ENCODE measurements at places on chromosomes 11 and 22.

- DNase-seq, result no peak
Observed at GRCh38 chr22:25536589-25536988, 27.9 kb upstream of the GRK3 start.

DNA sequence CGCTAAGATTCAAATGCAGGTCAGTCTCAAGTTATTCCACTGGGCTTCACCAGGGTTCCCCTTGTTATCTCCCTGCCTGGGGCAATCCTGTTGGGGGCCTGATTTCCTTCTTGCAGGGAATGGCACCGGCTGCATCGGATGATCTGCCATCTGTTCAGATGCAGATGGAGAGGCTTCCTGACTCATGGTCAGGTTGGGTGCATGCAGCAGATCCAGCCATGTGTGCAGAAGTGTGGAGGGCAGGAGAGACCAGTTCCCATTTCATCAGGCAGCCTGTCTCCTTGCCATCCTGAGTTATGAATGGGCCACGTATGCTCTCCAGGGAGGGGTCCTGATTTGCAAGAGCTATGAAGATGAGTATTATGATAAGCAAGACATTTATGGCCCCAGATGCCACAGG is 161.2 kb upstream of the PLET1 start:
- no peak for DNase-seq

- DNase-seq, result no peak
Observed at GRCh38 chr22:45302751-45303150, 7.0 kb upstream of the FAM118A start.

DNA sequence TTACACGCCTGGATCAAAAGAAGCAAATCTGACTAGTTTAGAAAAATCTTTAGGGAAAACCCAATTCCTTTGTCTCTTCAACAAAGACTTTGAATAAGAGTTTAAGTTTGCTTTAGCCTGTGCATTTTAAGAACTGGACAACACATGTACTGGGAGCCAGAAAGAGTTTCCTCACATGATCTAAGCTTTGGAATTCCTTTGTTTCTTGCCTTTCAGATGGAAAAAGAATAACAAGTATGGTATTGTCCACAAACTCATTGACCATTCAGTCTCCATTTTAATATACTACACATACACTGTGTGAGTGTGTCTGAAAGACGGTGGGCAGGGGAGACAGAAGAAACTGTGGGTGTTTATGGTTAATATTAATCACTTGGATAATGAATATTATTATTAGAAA is 205.6 kb downstream of the MAML2 start:
- DNase-seq, result no peak

DNA sequence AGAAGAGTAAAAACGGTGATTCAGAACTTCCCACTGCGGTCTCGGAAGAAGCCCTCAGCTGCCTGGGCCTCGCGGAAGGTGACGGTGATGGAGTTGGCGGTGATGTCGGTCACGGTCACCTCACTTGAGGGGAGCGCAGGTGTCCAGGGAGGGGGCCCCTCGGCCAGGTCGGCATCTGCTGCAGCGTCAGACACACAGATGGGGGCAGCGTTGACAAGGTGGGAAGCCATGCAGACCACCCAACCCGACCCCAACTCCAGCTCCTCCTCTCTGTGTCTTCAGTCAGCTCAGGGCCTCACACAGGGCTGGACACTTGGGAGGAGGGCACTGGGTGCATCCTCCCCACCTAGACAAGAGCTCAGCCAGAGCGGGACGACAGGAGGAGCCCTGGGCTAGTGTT is 18.6 kb downstream of the CBX7 start:
- no peak for DNase-seq

- no peak for DNase-seq
Observed at GRCh38 chr22:17514084-17514483, 49.2 kb upstream of the SLC25A18 start.

- no peak for DNase-seq
Observed at GRCh38 chr11:8533332-8533731, 60.7 kb downstream of the STK33 start.

DNA sequence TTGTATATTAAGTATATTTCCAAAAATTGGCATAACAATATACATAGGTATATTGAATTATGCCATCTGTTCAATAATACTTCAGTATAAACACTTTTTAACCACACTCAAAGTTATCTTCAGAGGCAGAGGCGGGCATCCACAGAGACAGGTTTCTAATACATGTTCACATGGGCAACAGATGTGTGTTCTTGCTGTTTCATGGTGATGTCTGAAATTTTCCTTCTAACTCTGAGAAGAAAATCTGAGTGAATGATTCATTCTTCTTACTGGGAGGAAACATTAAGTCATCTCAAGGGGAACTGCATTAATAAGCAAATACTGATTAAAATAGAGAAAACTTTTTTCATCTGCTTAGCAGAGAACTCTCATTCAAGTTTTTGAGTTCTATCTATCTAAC is 1074.5 kb downstream of the LRRC4C start:
- DNase-seq, result no peak

DNA sequence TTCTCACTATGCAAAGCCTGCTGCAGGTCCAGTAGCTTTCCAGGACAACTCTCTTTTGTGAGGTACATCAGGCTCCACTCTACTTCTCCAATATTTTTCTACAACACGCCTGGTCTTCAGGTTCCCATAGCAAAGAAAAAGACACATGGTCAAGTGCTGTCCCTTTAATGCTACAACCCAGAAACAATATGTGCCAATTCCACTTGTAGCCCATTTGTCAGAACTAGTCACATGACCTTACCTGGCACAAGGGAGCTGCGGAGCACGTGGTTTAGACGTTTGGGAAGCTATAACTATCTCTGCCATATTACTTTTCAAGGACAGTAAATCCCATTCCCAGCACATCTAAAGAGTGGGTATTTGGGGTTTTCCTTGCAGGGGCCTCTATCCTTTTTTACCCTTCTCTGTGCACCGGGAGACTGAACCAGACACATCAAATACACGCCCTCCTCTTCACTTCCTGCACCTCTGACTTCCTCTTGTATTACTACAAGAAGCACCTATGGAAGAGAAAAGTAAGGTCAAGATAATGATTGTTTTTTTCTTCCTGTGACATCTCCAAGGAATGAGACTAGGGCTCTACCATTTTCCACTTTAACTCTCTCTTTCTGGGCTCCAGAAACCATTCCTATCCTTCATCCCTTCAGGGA is 237.6 kb downstream of the ETS1 start:
- no peak for DNase-seq

- no peak for DNase-seq
Observed at GRCh38 chr11:1148752-1149180, 9.0 kb upstream of the MUC5AC start.

GRCh38 chr11:35376118-35376510 is 43.2 kb downstream of the SLC1A2 start:
- no peak for DNase-seq

GRCh38 chr11:20881328-20882079 is 212.1 kb downstream of the NELL1 start:
- DNase-seq, result no peak

- DNase-seq, result no peak
Observed at GRCh38 chr11:126740846-126741245, 259.7 kb downstream of the KIRREL3 start.

DNA sequence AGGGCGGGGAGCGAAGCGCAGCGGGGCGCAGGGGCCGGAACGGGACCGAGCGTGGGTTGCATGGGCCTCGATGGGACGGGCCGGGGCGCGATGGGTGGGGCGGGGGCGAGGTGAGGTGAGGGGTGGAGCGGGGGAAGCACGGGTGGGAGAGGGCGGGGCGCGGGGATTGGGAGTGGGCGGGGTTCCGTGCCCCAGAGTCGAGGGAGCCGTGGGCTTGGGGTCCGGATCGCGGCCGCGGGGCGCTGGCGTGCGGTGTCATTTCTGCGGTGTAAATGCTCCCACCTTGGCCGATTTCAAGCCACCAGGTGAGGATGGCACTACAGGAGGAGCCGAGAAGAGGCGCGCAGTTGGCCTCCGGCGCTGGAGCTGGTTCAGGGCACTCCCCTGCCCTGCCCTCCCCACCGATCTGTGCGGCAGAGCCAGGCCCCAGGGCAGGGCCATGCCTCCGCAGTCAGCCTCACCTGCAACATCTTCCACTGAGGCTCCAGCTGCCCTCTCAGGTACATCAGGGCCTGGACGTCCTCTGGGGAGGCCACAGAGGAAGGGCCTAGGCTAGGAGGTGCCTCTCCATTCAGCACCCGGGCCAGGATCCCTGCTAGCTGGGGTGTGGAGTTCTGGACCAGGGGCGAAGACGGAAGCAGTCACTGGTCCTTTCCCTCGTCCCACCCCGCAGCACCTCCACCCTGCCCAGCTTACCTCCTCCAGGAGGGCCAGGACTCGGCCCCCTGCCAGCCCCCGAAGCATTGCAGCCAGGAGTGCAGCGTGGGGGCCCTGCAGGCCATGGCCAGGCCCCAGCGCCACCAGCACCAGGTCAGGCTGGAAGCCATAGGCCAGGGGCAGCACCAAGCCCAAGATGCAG is 620 bp upstream of the TUBGCP6 start:
- no peak for DNase-seq

- DNase-seq, result no peak
Observed at GRCh38 chr11:12900496-12900895, 108.6 kb upstream of the RASSF10 start.

DNA sequence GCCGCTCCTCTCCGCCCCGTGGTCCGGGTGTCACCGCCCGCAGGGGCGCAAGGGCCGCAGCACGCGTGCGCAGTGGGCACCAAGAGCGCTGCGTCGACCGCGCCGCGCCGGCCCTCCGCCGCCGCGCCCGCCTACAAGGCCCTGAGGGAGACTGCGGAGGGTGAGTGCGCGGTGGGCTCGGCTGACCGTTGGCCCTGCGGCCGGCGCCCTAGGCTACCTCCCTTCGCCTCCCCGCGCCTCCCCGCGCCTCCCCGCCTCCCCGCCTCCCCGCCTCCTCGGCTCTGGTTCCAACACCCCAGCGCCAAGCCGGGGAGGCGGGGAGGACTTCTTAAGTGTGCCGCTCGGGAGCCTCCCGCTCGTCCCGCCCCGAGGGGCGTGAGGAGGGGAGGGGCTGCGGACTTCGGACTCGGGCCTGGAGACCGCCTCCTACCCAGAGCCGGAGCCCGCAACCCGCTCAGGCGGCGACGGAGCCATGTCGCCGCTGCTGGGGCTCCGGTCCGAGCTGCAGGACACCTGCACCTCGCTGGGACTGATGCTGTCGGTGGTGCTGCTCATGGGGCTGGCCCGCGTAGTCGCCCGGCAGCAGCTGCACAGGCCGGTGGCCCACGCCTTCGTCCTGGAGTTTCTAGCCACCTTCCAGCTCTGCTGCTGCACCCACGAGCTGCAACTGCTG is at the start of gene AQP11:
Gene AQP11 (plus strand): TSS at position 433 of the 673 bp plus-strand sequence. CDS start 40 bp downstream, at position 473.
- peak; percentile 57 for DNase-seq

GRCh38 chr11:47282462-47282861 is 12.5 kb downstream of the MADD start:
- no peak for DNase-seq

DNA sequence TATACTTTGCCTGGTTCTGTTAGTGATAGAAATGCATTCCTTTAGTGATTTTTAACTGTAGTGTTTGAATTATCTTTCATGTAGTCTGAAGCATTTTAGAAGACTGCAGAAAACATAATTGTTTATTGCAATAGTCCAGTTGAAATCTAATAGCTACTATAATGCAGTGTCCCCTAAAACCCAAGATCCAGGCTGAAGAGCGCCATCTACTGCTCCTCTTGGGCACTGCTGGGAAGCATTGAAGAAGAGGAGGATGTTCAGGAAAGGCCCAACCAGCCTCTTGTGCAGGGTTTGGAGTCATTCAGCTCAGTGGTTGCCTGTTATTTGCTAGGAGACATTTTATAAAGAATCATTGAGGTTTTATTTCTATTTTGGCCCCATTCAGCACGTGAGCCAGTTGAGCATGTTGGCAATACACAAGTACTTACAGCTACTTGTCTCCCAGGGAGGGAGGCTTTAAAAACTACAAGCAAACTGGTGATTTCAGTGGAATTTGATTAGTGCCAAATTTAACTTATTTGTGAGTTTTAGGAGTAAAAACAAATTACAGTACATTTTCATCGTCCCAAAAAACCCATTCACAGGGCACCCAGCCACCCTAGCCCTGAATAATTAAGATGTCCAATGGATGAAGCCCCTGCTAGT is 74.9 kb upstream of the HORMAD2 start:
- DNase-seq, result peak; percentile 59

GRCh38 chr11:67033661-67034166 is 10.8 kb downstream of the SYT12 start:
- no peak for DNase-seq

GRCh38 chr11:124898711-124899110 is 1.0 kb upstream of the ROBO4 start:
- DNase-seq, result no peak

All from activated naive CD4-positive, alpha-beta T cell treated with anti-CD3 and anti-CD28 coated beads, Interleukin-2, amount 50 U/mL, for 16 hours (primary cell).